ENCODE measurements at places on chromosomes 5 and 9.

GRCh38 chr5:158739951-158740757 lies 359.6 kb downstream of the EBF1 start:
- DNase-seq = no peak

DNA sequence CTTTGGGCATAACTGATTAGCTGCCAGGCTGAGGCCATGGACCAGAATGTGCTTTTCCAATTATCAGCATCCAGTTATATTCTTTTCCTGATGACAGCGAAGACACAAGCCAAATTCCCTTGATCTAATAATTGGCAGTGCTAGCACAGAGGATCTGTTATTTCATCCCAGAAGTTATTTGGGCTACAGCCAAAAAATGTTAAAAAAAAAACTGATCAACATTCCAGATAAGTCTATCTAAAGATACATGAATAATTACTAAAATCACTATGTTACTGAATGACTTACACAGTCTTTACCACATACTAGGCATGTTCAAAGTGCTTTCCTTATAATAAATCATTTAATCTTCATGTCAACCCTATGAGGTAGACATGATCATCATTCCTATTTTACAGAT lies 13.5 kb upstream of the PDZD2 start:
- no peak for DNase-seq

DNA sequence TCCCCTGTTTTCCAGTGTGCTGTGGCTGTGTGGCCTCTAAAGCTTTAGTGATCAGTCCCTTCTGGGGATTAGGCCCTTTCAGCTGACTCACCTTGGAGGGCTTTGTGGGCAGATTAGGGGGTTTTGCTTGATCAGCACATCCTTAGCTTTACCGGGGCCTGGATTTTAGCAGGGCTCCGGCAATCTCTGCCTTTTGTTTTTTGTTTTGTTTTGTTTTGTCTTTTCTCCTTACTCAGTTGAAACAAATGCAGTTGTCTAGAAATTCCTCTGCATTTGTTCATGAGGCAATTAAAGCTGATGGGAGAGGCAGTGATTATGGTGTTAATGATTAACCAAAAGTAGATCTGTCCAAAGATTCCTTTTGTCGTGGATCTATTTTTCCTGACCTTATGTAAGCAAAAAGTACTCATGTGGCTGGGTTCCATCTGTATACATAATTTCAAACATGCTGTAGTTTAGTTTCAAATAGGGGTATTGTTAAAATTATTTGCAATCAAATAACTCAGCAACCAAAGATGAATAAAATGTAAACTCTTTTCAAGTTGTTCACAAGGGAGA lies 5.2 kb upstream of the TDRD7 start:
- DNase-seq = no peak

DNA sequence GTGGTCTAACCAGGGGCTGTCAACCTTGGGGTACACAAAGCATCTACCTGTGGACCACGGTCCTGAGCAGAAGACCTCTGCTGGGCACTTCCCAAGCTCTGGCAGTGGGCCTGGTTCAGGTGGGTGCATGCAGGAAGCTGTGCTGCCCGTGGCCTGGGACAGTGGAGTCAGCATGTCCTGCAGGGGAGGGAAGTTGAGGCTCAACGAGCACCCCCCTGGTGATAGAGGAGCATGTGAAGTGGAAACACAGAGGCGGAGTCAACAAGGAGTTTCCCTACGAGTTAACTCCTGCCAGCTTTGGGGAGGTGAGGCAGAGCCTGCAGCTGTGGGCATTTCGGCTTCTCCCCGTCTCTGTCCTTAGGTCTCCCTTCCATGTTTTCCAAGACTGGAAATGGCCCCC lies 67.5 kb upstream of the IRX2 start:
- DNase-seq = no peak

DNA sequence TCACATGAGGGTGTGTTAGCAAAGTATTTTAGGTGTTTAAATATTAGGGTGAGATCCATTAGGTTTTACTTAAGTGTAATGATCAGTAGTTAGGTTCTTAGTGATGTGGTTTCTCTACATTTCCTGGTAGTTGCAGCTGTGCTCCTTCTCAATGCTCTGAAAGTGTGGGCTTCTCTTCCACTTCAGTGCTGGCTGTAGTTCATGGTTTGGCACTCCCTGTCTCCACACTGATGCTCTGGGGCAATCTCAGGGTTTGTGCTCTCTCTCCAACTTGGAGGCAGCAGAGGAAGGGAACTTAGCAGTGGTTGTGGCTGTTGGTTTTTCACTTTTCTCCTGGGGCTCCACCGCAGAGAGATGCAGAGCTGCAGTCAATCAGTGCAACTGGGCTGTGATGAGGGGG lies 507.5 kb downstream of the TMEM232 start:
- DNase-seq = no peak

GRCh38 chr9:36899406-36899805 lies 134.7 kb downstream of the PAX5 start:
- DNase-seq = no peak

DNA sequence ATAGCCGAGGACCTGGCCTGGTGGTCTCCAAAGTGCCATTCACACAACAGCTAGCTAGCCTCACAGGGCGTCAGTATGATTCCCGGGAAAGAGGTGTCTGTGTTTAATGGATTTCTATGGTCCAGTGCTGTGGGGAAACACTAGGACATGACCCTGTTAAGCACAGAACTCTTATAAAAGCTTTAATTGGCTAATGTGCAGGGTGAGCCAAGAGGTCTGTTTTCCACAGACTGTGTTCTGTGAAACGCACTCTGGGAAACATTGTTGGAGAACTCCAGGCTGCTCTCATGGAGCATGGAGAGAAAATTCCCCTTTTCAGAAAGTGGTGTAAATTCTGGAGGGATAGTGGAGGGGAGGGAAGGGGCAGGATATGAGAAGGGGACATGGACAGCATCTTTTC lies 331.4 kb downstream of the FBXL7 start:
- no peak for DNase-seq
